ENCODE measurements at places on chromosomes 16 and 17. TPM values are rescaled to one million over a fixed set of nuclear protein-coding genes. Genes with fewer than 3 reads are reported as not detected.

Gene KRTAP2-3
- not detected for total RNA-seq

Gene CNTNAP1
- total RNA-seq, result 43.6 TPM

Gene EME1
- 10.9 TPM for total RNA-seq

Gene GNPTG
- 81.2 TPM for total RNA-seq

Gene VTN
- total RNA-seq, result not detected

Gene TBC1D3D
- not detected for total RNA-seq

Gene MC1R
- total RNA-seq, result 7.1 TPM

Gene CTRB1
- total RNA-seq, result not detected

Gene HAPSTR1
- total RNA-seq, result 76.8 TPM

Gene SMPD3
- total RNA-seq, result 0.33 TPM

Gene HSF5
- under 0.01 TPM for total RNA-seq

Gene PRAC1
- total RNA-seq, result not detected

Gene AOC2
- 0.99 TPM for total RNA-seq

Gene MEIOC
- 0.66 TPM for total RNA-seq

Gene SUMO2
- 134 TPM for total RNA-seq

Gene RPS6KB1
- total RNA-seq, result 28.0 TPM

Gene CACNA1H
- total RNA-seq, result 0.33 TPM

Gene KRTAP9-4
- not detected for total RNA-seq

Gene ACSM2A
- not detected for total RNA-seq

Gene RNF112
- 1.7 TPM for total RNA-seq

Gene E2F4
- 63.2 TPM for total RNA-seq

Gene G6PC1
- total RNA-seq, result not detected

Data from smooth muscle cell of trachea (primary cell).